Upper lobe of right lung (tissue), 1 donor: ENCODE measurements at places on chromosomes 12 and 14. TPM values are rescaled to one million over a fixed set of nuclear protein-coding genes. Genes with fewer than 3 reads are reported as not detected.

DNA sequence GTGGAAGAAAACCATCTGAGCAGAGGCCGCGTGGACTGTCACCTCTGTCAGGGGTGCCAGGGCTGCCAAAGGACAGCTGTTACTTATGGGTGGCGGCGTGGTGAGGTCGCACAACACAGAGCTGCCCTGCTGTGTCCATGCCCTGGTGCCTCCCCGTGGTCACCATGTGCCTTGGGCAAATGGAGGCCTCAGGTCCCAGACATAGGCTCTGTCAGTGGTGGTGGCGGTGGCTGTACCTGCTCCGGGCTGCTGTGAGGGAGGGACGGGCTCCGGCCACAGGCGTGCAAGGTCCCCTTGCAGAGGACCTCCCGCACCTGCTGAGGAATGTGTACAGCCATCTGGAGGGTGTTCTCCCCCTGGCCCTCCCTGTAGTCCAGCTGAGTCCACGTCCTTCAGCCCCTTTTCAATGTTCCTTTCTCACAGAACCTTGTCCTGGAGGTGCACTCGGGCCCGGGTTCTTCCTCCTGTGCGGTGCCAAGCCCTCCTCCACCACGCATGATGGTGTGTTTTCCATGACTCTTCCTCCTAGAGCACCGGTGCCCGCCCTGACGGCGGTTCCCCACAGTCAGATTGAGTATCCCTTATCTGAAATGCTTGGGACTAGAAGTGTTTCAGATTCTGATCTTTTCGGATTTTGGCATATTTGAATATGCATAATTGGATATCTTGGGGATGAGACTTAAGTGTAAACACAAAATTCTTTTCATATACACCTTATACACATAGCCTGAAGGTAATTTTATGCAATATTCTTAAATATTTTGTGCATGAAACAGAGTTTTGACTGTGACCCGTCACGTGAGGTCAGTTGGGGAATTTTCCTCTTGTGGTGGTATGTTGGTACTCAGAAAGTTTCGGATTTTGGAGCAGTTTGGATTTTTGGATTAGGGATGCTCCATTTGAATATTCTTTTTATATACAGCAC, 49.8 kb downstream of the TRAF3 start:
- H3K4me1 ChIP-seq = peaks cover 4% of the 10 kb centered on the region
- peaks cover 4% of the 10 kb centered on the region for H3K36me3 ChIP-seq
- H3K27me3 ChIP-seq = no peaks in the 10 kb centered on the region
- no peak overlapping the region for H3K27ac ChIP-seq

DNA sequence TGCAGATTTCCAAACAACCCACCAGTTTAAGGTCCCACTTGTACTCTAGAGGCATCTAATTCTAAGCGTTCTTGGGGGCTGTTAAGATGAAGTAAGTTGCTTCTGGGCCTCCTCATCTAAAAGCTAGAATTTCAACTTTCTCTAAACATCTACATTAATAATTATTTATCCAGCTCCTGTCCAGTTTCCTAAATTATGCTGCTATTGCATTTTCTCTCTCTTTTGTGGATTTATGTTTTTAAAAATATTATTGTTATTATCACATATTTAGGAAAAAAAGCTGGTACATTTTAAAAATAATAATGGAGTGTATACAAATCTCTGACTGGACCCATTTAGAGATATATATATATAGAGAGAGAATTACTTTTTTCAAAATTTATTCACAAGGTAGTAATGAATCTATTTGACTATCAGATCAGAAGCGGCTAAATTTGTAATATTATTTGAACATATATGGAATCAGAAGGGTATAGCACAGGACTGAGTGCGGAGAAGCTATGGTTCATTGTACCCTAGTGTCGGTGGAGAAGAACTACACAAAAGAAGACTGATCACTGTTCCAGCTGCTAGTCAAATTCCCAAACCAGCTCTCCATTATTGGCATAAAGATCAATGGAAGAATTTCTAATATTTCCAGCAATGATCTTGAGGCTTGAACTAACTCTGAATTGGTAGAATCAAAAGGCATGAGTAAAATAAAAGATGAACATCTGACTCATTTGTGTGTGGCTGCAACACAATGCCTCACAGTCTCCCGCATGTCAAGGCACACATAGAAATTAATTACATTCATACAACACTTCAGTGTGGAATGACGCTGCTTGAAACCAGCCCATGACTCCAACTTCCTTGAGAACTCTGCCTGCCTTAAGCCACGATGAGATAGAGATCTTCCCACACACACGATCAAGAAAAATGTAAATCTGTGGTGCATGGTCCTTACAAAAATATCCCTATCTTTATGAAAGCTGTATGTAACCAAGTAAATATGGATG, 433.4 kb upstream of the OR4E1 start:
- H3K4me1 ChIP-seq = no peaks in the 10 kb centered on the region
- no peak overlapping the region for H3K27ac ChIP-seq
- H3K4me3 ChIP-seq = no peak overlapping the region
- no peaks in the 10 kb centered on the region for H3K36me3 ChIP-seq
- no peaks in the 10 kb centered on the region for H3K27me3 ChIP-seq

DNA sequence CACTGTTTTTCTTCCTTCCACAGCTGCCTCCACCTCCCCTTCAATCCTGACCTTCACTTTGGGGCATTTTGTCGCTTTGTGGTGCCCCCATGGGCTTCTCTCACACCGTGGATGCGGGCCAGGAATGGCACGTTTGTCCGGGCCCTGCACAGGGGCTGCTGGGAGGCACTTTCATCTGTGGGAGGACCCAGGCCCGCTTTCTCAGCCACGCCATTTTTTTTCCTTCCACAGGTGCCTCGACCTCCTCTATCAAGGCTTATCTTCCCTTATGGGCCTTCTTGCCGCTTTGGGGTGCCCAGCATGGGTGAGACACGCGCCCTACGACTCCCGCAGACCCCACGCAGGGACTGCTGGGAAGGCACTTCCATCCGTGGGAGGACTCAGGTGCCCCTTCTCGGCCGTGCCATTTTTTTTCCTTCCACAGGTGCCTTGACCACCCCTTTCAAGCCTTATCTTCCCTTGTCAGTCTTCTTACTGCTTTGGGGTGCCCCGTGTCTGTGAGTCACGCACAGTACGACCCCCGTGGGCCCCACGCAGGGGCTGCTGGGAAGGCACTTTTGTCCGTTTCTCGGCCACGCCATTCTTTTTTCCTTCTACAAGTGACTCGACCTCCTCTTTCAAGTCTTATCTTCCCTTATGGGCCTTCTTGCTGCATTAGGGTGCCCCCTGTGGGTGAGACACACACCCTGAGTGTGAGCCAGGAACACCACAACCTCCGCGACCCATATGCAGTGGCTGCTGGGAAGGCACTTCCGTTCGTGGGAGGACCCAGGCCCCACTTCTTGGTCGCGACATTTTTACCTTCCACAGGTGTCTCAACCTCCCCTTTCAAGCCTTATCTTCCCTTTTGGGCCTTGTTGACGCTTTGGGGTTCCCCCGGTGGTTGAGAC, 270.7 kb downstream of the ALG10 start:
- no peaks in the 10 kb centered on the region for H3K36me3 ChIP-seq
- H3K4me3 ChIP-seq = no peak overlapping the region
- H3K27me3 ChIP-seq = no peaks in the 10 kb centered on the region
- no peaks in the 10 kb centered on the region for H3K4me1 ChIP-seq
- peak; percentile 42 for DNase-seq

- H3K27me3 ChIP-seq = no peaks in the 10 kb centered on the region
- DNase-seq = no peak
- H3K27ac ChIP-seq = no peak overlapping the region
- H3K4me1 ChIP-seq = no peaks in the 10 kb centered on the region
Measured at GRCh38 chr12:90071996-90072395, 363.4 kb upstream of the ATP2B1 start.

- no peak for DNase-seq
- no peak overlapping the region for H3K4me3 ChIP-seq
- H3K36me3 ChIP-seq = no peaks in the 10 kb centered on the region
- H3K4me1 ChIP-seq = peaks cover 20% of the 10 kb centered on the region
- no peak overlapping the region for H3K27ac ChIP-seq
Measured at GRCh38 chr14:102511538-102511937, 2.0 kb upstream of the ANKRD9 start.

DNA sequence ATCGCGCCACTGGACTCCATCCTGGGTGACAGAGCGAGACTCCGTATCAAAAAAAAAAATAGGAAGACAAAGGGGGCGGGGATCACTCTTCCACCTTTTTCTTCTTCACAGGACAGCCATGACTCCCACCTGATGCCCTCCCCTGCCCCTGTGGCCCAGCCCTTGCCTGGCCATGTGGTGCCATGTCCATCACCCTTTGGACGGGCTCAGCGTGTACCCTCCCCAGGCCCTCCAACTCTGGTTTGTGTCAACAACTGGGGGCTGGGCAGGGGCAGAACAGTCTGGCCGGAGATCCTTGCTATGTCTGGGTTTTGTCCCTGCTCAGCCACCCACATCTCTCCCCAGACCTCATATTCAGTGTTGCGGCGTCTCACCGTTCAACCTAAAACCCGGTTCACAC, 5.8 kb downstream of the TROAP start:
- peak; percentile 39 for DNase-seq
- H3K27ac ChIP-seq = no peak overlapping the region
- H3K27me3 ChIP-seq = peaks cover 13% of the 10 kb centered on the region
- peaks cover 4% of the 10 kb centered on the region for H3K4me1 ChIP-seq

DNA sequence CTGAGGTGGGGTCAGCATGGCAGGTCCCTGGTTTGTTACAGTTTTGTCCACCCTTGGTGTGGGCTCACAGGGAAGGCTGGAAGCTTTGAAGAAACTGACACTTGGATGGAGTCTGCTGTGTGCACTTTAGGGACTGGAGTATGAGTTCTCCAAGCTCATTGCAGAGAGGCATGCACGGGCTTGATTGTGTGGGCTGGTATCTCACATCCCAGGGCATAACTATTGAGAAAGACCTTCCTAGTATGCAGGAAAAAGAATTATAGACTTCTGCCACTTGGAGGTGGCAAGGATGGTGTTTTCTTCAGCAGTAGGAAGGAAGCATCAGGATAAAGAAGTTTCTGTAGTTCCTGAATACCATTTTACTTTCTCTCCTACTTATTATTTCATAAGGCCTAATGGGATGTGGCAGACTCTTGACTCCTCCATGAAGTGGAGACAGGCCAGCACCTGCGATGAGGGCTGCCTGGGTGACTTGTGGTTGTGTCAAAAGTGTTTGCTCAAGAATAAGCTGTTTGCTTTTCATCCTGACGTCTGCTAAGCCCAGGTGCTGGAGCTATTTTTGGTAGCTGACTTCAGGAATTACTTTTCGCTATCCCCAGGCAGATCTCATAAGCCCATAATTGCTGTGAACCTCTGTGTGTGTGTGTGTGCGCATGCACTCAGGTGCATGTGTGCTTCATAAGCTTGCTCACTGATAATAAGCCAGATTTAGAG, 125.8 kb downstream of the KTN1 start:
- no peak overlapping the region for H3K27ac ChIP-seq
- no peak overlapping the region for H3K4me3 ChIP-seq
- peak; percentile 82 for DNase-seq
- H3K36me3 ChIP-seq = no peaks in the 10 kb centered on the region
- no peaks in the 10 kb centered on the region for H3K27me3 ChIP-seq

PAX9 gene
- total RNA-seq = 0.78 TPM
